CD8-positive, alpha-beta memory T cell (primary cell): ENCODE measurements at places on chromosomes 7 and 10. TPM values are rescaled to one million over a fixed set of nuclear protein-coding genes. Genes with fewer than 3 reads are reported as not detected.

ANKRD7 gene
- polyA plus RNA-seq: not detected

ACTL6B gene
- not detected for polyA plus RNA-seq

OR6B1 gene
- polyA plus RNA-seq: not detected

THNSL1 gene
- polyA plus RNA-seq: 4.1 TPM

PILRA gene
- 0.37 TPM for polyA plus RNA-seq

SUN3 gene
- polyA plus RNA-seq: not detected

ASB10 gene
- not detected for polyA plus RNA-seq

SP8 gene
- not detected for polyA plus RNA-seq

AGMO gene
- polyA plus RNA-seq: not detected
